ENCODE measurements at places on chromosomes 11 and 22.

DNA sequence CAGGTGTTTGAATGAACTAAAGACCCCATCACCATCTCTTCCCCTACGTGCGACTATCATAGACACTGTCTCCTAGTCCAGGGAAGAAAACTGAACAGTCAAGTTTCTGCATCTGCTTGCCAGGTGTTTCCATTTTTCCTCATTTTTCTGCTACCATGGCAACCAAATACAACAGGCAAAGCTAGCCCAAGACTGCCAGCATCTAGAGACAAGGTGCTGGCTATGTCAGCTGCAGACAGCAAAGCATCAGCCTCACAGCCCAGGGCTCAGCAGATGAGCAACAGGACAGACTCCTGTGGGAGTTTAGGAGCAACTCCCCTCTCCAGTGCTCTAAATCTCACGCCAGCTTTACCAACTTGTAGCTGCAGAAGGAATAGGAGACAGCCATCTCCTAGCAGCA lies 124.3 kb downstream of the C11orf58 start:
- peak; percentile 46 for DNase-seq

GRCh38 chr11:111983187-111983986 lies 41.8 kb upstream of the DLAT start:
- DNase-seq: peak; percentile 30

- DNase-seq: no peak
Measured at GRCh38 chr11:19615341-19616183, 97.1 kb upstream of the NAV2 start.

GRCh38 chr22:28674121-28674563 lies 5.5 kb downstream of the TTC28 start:
- DNase-seq: no peak

DNA sequence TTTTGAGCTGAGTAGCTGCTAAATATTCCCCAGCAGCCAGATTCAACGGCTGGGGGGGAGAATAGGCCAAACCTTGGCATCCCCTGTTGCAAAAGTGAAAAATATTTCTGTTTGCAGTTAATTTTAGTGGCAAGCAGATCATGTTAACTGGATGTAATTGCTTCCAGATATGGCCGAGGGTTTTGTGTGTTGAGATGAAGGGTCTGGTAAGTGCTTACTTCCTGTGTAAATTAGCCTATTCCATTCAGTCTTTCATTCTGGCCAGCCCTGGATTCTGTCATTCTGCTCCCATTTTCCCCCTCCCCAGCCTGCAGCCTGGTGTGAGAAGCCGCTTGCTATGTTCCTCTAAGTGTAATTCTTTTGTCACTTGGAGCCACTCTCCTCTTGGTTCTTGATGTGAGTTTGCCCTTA lies 17.4 kb downstream of the ZBTB16 start:
- DNase-seq: peak; percentile 55

GRCh38 chr11:99098751-99099150 lies 78.0 kb downstream of the CNTN5 start:
- peak; percentile 33 for DNase-seq

GRCh38 chr22:49892226-49892899 lies 25.9 kb downstream of the ALG12 start:
- DNase-seq: no peak

- no peak for DNase-seq
Measured at GRCh38 chr22:33020721-33021120, 37.5 kb downstream of the SYN3 start.

DNA sequence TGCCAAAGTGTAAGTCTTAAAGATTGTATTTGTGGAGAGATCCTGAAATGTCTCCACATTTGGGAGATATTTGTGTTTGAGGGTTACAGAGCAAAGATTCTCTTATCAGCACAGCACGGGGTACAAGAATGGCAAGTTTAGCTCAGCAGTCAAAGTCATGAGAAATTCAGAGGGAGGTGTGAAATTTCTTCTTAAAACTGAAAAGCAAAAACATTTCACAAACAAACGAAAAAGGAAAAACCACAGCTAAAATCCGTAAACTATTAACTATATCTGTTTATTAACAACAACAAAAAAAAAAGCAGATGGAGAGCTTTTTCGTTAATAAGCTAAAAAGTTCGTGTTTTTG lies 40.9 kb upstream of the ETS1 start:
- no peak for DNase-seq

DNA sequence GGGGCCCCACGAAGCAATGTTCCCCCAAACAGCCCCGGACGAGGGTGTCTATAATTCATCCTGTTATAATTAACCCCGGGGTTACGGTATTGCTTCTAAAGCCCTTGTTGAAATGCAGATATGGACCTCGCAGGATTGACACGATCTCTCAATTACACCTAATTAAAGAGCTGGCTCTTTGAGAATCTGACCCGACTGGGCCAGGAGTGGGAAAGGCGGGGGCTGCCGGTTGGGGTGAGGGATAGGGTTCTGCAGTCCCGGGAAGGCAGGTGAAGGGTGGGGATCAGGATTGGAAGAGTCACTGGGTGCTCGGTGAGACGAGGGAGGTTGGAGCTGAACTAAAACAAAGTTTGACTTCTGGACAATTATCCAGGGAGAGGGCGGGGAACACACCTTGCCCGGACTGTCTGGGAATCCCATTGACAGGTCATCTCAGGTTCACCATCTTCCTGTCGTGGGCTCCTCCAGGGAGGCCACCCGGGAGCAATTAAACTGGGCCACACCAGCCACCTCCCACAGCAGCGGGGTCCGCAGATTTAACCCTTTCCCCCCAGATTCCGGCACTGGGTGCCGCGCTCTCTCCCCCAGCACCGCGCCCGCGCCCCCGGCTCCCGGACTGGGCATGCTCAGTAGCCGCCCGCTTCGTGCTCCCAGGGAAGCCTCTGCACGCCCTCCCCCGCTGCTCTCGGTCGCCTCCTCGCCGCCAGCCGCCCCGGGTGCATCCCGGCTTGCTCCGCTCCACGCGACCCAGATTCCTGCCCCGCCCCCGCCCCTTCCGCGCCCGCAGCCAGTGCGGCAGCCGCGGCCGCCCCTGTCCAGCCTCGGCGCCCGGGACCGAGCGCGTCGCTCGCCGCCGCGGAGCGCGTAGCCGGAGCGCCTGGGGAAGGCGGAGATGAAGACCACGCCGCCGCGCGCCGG lies at the start of gene ELMOD1:
TSS of gene ELMOD1 (plus strand) at position 688 of the 918 bp plus-strand sequence. CDS start 27,043 bp downstream, outside the sequence.
- DNase-seq: peak; percentile 62

DNA sequence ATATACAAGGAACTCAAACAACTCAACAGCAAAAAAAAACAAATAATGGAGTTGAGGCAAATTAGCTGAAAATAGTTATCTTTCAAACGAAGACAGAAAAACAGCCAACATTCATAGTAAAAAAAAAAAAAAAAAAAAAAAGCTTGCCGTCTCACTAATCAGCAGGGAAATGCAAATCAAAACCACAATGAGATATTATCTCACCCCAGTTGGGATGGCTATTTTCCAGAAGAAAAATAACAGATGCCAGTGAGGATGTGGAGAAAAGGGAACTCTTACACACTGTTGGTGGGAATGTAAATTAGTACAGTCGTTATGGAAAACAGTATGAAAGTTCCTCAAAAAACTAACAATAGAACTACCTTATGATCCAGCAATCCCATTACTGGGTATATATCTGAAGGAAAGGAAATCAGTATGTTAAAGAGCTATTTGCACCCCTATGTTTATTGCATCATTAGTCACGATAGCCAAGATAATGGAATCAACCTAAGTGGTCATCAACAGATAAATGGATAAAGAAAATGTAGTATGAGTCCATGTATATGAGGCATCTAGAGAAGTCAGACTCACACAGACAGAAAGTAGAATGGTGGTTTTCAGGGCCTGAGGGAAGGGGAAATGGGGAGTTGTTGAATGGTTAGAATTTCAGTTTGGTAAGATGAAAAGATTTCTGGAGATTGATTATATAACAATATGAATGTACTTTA lies 56.0 kb downstream of the USP35 start:
- no peak for DNase-seq

DNA sequence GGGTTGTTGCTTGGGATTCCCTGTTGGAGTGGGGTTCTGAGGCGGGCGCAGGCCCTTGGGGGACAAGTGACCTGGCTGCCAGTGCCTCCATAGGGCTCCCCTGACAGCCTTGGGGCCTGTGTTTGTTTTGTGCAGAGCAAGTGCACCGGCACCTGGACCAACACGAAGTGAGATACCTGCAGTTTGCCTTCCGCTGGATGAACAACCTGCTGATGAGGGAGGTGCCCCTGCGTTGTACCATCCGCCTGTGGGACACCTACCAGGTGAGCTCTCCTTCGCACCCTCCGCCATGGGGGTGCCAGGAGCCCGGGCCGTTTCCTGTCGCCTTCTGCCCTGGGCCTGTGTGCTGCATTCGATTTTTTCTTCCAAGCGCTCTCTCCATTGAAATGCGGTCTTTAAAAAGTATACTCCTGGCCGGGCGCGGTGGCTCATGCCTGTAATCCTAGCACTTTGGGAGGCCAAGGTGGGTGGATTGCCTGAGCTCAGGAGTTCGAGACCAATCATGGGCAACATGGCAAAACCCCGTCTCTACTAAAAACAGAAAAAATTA lies 274.6 kb downstream of the TBC1D22A start:
- DNase-seq: no peak

- DNase-seq: no peak
Measured at GRCh38 chr11:69009441-69010211, 3.4 kb downstream of the MRGPRF start.

- DNase-seq: no peak
Measured at GRCh38 chr22:50174382-50175190, 4.1 kb downstream of the PANX2 start.

GRCh38 chr11:64755681-64756361 lies 4.0 kb downstream of the PYGM start:
- no peak for DNase-seq

DNA sequence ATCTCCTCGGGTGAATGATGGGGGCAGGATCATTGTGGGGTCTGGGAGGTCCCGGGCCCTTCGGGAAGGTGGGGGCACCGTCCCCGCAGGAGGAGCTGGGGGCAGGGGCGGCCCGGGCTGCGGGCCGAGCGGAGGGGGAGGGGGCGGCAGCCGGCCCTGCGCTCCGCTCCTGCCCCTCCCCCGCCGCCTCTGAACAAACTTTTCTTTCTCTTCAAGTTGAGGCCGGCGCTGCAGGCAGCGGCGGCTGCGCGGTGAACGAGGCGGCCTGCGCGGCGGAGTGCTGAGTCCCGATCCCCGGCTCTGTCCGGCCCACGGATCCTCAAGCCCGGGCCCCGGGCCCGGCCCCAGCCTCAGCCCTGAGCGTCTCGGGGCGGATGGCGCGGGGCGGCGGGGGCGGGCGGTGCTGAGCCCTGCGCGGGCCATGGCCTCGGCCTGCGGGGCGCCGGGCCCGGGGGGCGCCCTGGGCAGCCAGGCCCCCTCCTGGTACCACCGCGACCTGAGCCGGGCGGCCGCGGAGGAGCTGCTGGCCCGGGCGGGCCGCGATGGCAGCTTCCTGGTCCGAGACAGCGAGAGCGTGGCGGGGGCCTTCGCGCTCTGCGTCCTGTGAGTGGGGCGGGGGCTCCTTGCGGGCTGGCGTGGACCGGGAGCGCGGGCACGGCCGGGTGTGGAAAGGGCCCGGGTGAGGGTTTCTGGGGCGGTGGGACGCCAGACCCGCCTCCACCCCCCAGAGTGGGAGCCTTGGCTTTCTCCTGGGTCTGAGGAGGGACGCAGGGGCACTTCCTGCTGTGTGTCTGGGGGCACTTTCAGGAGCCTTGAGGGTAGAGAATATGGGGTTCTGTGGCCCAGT lies at the start of gene INPPL1:
TSS of gene INPPL1 (plus strand) at position 204 of the 847 bp plus-strand sequence. CDS start at position 422, 218 bp downstream.
- DNase-seq: peak; percentile 83

DNA sequence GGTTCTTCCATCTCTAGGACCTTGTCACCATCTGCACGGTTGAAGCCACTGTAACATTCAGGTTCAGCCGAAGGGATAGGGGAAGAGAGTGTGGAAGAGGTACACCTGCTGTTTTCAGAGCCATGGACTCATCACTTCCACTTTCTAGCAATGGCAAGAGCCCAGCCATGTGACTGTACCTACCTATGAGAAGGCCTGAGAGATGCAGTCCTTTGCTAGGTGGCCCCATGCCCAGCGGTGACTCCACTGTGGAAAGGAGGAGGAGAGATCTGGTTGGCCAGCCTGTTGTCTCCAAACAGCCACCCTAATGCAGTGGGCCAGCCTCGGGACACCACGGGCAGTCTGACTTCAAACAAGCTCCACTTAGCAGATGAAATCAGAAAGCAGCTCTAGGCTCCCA lies 16.0 kb downstream of the RASD2 start:
- DNase-seq: no peak

- DNase-seq: peak; percentile 89
Measured at GRCh38 chr11:64566042-64566914, 24.7 kb upstream of the SLC22A12 start.

DNA sequence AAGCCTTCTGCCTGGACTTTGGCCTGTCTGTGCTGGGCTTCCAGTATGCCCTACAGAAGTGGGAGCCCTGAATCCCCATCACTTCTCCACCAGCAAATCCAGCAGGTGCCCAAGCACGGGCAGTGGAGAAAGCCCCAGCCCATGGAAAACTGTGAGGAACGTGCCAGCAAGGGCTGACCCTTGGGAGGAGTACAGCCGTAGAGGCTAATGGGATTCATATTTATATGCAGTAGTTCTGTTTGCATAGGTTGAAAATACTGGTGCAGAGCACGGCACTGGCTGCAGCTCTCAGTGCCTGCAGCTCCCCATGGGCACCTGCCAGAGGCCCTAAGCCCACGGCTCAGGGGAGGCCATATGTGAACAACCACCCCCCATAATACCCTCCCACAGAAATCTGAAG lies 10.1 kb downstream of the NAGA start:
- DNase-seq: no peak

GRCh38 chr11:65928667-65929066 lies 9.4 kb downstream of the DRAP1 start:
- no peak for DNase-seq

GRCh38 chr11:17572791-17573460 lies 25.9 kb downstream of the OTOG start:
- no peak for DNase-seq

GRCh38 chr11:43928721-43929120 lies 13.7 kb upstream of the C11orf96 start:
- DNase-seq: no peak

- DNase-seq: no peak
Measured at GRCh38 chr11:58893899-58894298, 45.4 kb upstream of the GLYATL1 start.

GRCh38 chr11:44407211-44407996 lies 97.5 kb upstream of the ALX4 start:
- DNase-seq: no peak

GRCh38 chr11:2844116-2844842 lies 41.3 kb downstream of the CDKN1C start:
- no peak for DNase-seq

GRCh38 chr11:122513328-122513727 lies 142.2 kb upstream of the UBASH3B start:
- no peak for DNase-seq

- no peak for DNase-seq
Measured at GRCh38 chr11:69269926-69270697, 23.8 kb upstream of the MYEOV start.

- DNase-seq: peak; percentile 52
Measured at GRCh38 chr11:45560913-45561281, 104.5 kb downstream of the CHST1 start.

DNA sequence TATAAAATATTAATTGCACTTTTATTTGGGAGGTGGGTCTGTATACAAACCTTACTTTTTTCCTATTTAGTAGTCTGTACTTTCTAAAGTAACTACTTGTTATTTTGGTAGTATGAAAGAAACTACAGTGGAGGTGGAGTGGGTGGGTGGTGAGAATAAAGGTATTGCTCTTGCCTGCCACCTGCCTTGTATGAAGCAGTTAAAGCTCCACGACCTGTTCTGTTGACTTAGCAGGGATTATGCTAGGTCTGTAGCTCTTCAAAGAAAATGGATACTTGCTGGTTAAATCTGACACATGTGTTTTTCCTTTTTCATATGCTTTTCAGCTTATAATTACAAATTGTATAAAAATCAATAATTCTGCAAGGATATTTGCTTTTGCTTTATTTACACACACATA lies 111.9 kb downstream of the EHF start:
- no peak for DNase-seq

- DNase-seq: no peak
Measured at GRCh38 chr11:61707574-61707973, 27.4 kb downstream of the DAGLA start.
